ENCODE measurements at places on chromosomes 3 and 15. TPM values are rescaled to one million over a fixed set of nuclear protein-coding genes. Genes with fewer than 3 reads are reported as not detected.

DNA sequence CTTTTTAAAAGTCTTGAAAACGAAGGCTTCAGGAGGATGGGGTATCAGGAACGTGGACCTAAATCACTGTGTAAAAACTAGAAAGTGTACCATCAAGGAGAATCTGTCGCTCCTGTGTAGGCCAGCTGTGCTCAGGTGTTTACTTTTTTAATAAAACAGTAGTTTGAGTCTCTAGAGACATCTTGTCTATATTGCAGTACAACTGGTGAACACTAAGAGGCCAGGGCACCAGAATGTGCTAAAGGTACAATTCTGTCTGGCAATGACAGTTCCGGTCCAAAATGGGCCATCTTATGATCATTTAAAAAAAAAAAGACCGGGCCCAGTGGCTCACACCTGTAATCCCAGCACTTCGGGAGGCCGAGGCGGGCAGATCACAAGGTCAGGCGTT lies 61.8 kb upstream of the MCF2L2 start:
- no peak for DNase-seq

GRCh38 chr3:56754741-56755417 lies 46.9 kb downstream of the ARHGEF3 start:
- no peak for DNase-seq

DNA sequence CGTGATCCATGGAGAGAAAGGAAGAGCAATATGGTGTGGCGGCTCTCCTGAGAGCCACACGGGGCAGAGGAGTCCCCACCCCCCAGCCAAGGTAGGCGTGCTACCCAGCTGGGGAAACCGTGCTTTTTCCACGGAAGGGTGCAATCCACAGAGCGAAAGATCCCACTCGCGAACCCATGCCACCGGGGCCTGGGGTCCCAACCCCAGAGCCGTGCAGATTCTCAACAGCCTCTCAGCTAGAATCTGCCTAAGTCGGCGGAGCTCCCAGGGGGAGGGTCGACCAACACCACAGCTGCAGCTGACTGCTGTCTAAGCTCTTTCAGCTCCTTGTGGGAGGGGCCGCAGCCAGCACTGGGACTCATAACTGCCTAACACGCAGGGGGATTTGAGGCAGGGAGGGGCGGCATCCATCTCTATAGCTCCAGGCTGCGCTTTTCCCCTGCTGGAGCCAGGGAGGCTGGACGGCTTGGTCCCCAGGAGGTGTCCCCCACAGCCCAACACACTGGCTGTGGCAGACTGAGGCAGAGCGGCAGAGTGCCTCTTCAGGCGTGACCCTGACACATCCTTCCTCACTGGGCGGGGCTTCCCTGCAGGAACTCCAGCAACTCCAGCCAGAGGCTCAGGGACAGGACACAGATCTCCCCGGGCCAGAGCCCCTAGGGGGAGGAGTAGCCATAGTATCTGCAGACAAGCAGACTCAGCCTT lies 107.6 kb upstream of the ZBTB20 start:
- DNase-seq = peak; percentile 7

- DNase-seq = no peak
Observed at GRCh38 chr3:109570408-109570807, 233.1 kb upstream of the DPPA4 start.

- no peak for DNase-seq
Observed at GRCh38 chr3:113105093-113105449, 106.3 kb upstream of the BOC start.

DNA sequence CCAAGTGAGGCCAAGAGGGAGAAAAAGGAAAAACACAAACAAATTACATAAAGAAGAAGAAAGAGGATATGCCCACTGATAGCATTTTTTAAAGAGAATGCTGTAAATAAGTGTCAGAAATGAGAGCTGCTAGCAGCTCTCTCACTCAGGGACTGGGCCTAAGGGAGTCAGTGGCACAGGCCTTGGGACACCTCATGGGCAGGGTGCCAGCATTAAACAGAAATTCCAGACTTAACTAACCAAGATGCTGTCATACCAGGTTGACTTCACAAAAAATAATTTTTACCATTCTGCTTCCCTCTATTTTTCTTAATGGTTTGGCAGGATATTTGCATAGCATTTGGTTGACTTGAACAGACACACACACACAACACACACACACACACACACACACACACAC lies 92.3 kb upstream of the ADAMTSL3 start:
- DNase-seq = no peak

DNA sequence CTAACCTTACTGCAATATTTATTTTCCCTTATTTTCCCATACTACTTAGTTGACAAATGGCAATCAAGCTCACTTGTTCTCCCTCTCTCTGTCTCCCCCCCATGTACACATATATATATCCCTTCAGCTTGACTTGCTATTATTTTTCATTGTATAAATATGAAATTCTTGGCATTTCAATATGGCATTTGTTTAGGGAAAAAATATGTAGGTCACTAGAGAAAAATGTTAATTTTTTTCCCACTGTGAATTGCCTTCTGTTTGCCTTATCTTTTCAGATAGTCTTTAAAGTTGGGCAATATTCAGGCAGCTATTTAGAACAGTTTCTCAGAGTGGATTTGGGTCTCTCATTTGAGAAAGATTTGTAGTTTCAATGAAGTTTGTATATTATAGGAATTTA lies 62.8 kb upstream of the UTS2B start:
- DNase-seq = no peak

GRCh38 chr3:132911741-132912415 lies 126.3 kb upstream of the TMEM108 start:
- no peak for DNase-seq

DNA sequence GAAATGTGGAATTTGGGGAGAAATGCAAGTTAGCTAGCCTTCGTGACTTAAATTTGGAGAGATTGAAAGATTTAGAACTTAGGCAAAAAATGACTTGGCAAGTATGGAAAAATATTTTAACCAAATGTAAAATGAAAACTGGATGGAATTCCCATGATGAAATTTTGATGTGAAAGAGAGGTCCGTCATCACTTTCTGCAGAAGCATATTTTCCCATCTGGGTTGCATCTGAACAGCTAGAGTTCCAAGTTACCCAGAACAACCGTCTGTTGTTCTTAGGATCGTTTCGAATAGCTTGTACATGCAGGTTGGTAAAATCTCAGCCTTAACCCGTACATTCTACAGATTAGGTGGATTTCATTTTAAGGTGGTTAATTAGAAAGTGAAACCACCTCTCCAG lies 136.3 kb downstream of the GHSR start:
- no peak for DNase-seq

- DNase-seq = no peak
Observed at GRCh38 chr3:33461097-33461496, 20.9 kb upstream of the UBP1 start.

DNA sequence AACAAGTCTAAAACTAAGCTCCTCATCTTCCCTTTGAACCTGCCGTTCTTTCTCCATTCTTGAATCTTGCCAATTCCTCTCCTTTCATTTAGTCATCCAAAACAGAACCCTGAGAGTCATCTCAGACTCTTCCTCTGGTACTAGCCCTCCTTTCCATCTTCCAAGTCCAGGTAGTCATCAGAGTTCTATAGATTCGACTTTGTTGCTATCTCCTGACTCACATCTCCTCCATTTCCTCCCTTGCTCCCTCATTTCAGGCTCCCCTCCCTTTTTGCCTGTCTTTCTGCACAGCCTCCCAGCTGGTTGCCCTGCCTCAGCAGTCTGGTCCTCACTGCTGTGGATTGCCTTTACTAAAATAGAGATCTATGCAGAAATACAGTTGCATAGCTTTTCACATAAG lies 4.7 kb downstream of the ATG7 start:
- no peak for DNase-seq

GCSAM gene
- not detected for total RNA-seq

POLQ gene
- 14.7 TPM for total RNA-seq

CLDN16 gene
- not detected for total RNA-seq

MOBP gene
- total RNA-seq = not detected

CPEB1 gene
- 9.4 TPM for total RNA-seq

KBTBD13 gene
- total RNA-seq = not detected

CD96 gene
- total RNA-seq = not detected

EPHB1 gene
- total RNA-seq = 5.2 TPM

RLBP1 gene
- total RNA-seq = not detected

HCLS1 gene
- 0.66 TPM for total RNA-seq

REC114 gene
- not detected for total RNA-seq

CAND2 gene
- total RNA-seq = 16.5 TPM

AP3B2 gene
- total RNA-seq = 19.2 TPM

TMA7 gene
- total RNA-seq = 419 TPM

All from GM23338 (cell line).